Activated naive CD8-positive, alpha-beta T cell treated with anti-CD3 and anti-CD28 coated beads, Interleukin-2, amount 10 ng/mL, durations not matched to agents 7 days and 5 days (primary cell): ENCODE measurements at places on chromosomes 5 and 9. TPM values are rescaled to one million over a fixed set of nuclear protein-coding genes. Genes with fewer than 3 reads are reported as not detected.
A peak's percentile ranks its signal among the peaks of the same experiment; 100 is the strongest.

The SPATA31A3 gene
- total RNA-seq: not detected

GRCh38 chr9:70883056-70883455 lies 238.4 kb downstream of the TRPM3 start:
- DNase-seq: no peak

The CDKN2B-AS1 gene
- 5.1 TPM for total RNA-seq

GRCh38 chr9:114216081-114216480 lies 60.7 kb downstream of the COL27A1 start:
- DNase-seq: no peak

DNA sequence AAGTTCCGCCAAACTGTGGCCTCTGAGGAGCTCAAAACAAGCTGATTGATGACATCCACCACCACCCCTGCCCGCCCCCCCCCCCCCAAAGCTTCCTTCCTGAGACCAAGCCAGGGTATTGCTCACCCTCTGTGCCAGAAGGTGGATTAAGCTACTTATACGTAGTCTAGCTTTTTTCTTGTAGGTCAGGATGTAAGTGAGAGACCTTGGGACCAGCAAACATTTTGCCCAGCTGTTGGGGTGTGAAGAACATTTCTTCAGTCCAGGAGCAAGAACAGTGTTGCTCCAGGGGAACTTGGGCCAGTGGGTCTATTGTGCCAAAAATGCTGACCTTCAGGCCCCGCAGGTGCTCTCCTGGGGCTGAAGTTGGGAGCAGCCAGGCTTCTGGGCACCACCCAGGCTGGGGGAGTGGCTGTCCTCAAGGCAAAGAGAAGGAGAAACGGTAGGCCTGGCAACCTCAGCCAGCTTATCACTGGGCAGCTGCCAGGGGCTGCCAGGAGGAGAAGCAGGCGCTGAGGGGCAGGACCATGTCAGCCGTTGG lies 18.0 kb downstream of the NEURL1B start:
- DNase-seq: no peak

GRCh38 chr9:93094658-93095204 lies 1.3 kb upstream of the CARD19 start:
- peak; percentile 55 for DNase-seq

- no peak for DNase-seq
Observed at GRCh38 chr9:27787891-27788290, 214.6 kb upstream of the C9orf72 start.

The SLC45A2 gene
- not detected for total RNA-seq

DNA sequence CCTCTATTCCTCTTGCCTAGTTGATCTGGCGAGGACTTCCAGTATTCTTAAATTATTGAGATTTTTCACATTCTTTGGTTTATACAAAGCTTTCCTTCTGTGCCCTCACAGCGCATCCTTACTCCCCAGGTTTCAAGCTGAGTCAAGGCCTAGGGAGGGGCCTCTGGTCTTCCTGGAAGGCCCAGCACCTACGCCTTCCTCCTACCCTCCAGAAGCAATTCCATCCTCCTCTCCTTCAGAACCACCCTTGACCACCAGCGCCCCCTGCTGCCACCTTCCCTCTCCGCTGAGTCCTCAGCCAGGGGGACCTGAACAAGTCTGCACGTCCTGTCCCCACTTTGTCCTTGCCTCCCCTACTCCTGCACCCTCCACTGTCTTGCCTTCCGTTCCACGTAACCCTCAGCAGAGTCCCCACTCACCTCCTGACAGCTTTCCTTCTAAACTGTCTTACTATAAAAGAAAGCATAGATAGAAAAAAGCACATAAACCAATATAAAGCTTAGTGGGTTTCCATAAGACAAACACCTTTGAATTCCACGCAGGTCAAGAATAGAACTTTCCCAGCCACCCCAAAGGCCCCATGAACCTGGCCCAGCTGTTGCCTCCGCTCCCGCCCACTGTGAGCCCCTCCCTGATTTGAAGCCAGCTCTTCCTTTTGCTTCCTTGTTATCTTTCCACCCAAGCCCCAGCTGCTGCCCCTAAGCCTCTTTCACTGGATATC lies 63.0 kb upstream of the CTSL start:
- peak; percentile 51 for DNase-seq

The ZNG1A gene
- total RNA-seq: 26.4 TPM

- DNase-seq: no peak
Observed at GRCh38 chr5:59597690-59598546, 295.6 kb downstream of the PDE4D start.

DNA sequence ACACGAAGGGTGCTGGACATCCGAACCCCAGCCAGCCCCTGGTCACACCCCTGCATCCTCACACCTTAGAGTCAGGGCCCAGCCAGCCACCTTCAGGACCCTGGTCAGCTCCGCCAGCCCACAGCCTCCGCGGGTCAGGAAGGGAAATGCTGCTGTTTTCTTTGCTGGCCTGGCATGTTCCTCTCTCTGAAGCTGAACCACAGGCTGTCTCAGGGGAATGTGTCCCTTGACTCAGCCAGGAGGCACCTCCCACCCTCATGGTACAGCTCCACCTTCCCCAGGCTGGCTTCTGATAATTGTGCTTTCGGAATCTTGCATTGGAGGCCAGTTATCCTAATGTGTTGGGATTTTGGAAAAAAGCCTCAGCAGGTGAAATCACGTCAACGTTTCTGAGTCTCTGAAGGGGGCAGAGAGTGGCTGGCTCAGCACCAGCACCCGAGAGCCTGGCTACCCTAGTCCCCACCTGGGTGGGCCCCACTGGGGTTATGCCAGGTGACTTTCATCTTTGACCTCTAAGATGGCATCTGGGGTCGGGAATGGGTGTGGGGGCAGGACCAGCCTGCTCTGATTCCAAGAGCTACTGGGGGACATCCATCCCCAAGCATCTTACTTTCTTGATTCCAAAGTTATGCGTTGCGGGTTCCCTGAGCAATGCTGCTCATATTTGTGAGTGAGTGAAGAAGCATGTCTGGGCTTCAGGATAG lies 9.8 kb upstream of the OLFM1 start:
- DNase-seq: peak; percentile 39

- no peak for DNase-seq
Observed at GRCh38 chr5:172691886-172692285, 50.8 kb downstream of the NEURL1B start.

DNA sequence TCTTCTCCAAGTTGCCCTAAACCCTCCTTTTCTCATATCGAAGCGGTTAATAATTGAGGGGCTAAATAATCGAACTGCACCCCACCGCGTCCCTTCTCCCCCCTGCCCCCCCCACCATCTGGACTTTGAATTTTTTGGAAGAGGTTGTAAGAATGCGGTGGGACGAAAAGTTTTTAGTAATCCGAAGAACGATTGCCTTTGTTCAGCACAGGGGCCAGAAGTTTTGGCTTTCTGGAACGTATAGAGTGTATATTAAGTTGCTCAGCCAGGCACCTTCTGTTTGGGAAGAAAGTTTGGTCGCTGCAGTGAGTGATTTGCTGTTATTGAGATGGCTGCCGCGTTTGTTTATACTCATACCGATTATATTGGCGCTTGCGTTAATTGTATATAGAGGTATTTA lies 518 bp downstream of the ERBIN start:
- no peak for DNase-seq

- DNase-seq: peak; percentile 65
Observed at GRCh38 chr9:15306068-15306756, 804 bp downstream of the TTC39B start.

DNA sequence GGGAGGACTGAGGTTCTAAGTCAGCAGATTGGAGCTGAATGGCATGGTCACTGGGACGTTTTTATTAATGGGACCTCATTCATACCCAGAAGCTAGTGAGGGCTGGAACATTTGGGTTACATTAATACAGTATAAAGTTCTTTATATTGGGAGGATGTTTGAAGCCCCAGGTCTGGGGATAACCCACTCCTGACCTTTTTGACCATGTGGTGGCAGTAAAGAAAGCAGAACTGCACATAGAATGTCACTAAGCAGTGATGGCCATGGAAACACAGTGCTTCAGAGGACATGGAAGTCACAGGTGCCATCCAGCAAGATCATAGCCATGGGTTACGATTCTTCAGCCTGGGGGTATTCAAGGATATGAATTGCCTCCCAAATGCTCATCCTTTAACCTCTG lies 176.0 kb downstream of the ATP10B start:
- DNase-seq: no peak

DNA sequence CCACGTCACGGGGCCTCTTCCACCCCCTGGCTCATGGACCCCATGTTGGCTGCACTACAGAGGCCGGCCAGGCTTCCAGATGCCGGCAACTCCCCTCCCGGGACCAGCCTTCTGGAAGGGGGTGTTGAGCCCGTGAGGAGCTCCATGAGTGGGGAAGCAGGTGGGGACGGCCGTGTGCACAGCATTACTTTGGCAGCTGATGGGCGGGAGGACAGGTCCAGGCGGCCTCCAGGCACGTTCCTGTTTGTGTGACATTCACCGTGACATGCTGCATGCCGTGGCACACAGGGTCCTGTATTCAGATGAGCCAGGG lies 29.1 kb upstream of the ABO start:
- no peak for DNase-seq
